Amniotic stem cell (primary cell): ENCODE measurements at places on chromosomes 7 and 10.

GRCh38 chr7:71637578-71637977 is 505.6 kb downstream of the GALNT17 start:
- DNase-seq = no peak

GRCh38 chr7:158018098-158018762 is 569.4 kb downstream of the PTPRN2 start:
- no peak for DNase-seq

GRCh38 chr10:69955211-69955805 is 97.3 kb upstream of the MACROH2A2 start:
- no peak for DNase-seq

GRCh38 chr10:6231146-6231545 is 28.4 kb downstream of the PFKFB3 start:
- DNase-seq = no peak

- no peak for DNase-seq
These were observed 8.2 kb downstream of the AGFG2 start for GRCh38 chr7:100546926-100547800.

DNA sequence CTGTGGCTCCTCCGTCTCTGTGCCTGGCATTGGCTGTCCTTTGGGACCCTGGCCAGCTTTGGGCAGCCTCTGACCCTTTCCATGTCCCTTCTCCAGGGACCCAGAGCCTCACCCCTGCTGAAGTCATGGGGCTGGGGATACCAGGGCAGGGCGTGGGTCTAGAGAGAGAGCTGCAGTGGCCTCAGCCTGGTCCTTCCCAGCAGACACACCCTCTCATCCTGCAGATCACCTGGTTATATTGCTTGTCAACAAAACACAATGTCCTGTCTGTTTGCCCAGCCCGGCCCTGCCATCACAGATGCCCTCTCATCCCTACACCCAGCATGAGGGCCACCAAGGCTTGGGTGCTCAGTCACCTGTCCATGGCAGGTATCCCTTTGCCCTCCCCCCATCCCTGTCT is 1.8 kb downstream of the MUC17 start:
- DNase-seq = no peak

GRCh38 chr7:2526659-2527504 is 7.3 kb downstream of the LFNG start:
- DNase-seq = no peak

- DNase-seq = no peak
These were observed 508.2 kb upstream of the SEMA3D start for GRCh38 chr7:85695041-85695440.
